ENCODE measurements at places on chromosomes 11 and 22.

GRCh38 chr22:24806663-24807001, 621 bp downstream of the SGSM1 start:
- no peak for DNase-seq

DNA sequence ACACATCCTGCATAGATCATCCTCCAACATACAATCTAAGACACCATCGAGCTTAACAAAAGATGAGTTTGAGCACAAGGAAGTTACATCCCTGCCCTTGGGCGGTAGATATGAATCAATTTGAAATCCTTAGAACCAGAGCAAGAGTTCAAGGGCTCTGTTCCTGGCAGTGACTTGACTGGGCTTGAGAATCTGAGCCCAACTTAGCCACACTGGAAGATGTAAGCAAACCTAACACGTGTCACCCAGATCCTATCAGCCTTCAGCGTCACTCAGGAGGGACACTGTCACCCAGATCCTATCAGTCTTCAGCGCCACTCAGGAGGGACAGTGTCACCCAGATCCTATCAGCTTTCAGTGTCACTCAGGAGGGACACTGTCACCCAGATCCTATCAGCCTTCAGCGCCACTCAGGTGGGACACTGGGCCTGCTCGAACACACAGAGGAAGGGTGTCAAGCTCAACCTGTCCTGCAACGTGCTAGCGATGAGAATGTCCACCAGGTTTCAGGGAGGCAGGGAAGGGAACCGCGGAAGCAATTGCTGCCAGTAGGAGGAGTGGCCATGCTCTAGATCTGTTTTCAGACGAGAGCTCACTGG, 32.8 kb upstream of the CTSD start:
- DNase-seq = no peak

- DNase-seq = no peak
These were observed 9.5 kb downstream of the FOLR3 start for GRCh38 chr11:72144807-72145565.

DNA sequence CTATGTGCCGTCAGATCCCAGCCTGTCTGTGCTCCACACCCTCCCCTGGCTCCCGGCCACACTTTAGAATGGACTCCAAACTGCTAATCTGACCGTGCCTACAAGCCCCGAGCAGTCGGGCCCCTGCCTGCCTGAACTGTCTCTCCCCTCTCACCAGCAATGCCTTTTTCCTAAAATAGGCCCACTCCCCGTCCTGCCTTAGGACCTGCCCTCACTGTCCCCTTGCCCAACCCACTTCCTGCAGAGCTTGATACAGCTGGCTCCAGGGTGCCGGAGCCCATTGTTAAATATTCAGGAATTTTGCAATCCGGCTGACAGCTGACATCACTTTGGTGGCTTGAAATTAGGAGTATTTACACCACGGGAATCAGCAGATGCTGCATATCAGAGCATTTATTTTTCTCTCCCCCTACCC, 21.4 kb downstream of the MN1 start:
- no peak for DNase-seq

GRCh38 chr22:48488611-48489511, 1338.8 kb downstream of the BRD1 start:
- no peak for DNase-seq

GRCh38 chr22:20750461-20751184, 23.3 kb upstream of the SERPIND1 start:
- no peak for DNase-seq

GRCh38 chr11:64564947-64565889, 25.8 kb upstream of the SLC22A12 start:
- DNase-seq = no peak

- no peak for DNase-seq
These were observed 672.5 kb downstream of the BRD1 start for GRCh38 chr22:49155039-49155769.

DNA sequence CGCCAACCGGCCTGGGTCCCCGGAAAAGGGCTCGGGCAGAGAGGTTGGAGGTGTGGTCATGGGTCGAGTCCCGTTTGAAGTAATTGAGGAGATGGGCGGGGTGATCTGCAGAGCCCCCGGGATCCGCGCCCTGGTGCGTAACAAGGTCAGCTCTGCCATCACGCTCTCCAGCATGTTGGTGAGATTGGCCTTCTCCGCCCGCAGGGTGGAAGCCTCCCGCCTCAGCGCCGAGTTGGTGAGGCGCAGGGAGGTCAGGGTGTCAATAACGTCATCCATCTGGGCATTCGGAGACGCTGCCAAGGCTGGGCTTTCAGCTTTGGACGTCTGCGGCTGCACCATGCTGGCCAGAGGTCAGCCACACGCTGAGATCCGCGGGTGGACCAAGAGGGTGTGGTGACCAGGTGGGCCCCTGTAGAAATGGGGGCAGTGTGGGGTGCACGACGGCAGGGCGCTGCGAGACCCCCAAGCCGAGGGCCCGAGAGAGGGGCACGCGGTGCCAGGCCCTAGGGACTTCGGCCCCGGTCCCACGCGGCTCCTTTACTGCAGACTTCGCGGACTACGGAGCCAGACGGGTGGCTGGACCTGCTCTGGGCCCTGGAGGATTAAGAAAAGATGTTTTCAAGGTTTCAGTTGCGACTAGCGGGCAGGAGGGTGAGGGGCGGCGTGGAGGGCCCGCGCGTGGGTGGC, 672 bp downstream of the RTL6 start:
- DNase-seq = no peak

- DNase-seq = no peak
These were observed 627.3 kb downstream of the METTL15 start for GRCh38 chr11:28735511-28735910.

DNA sequence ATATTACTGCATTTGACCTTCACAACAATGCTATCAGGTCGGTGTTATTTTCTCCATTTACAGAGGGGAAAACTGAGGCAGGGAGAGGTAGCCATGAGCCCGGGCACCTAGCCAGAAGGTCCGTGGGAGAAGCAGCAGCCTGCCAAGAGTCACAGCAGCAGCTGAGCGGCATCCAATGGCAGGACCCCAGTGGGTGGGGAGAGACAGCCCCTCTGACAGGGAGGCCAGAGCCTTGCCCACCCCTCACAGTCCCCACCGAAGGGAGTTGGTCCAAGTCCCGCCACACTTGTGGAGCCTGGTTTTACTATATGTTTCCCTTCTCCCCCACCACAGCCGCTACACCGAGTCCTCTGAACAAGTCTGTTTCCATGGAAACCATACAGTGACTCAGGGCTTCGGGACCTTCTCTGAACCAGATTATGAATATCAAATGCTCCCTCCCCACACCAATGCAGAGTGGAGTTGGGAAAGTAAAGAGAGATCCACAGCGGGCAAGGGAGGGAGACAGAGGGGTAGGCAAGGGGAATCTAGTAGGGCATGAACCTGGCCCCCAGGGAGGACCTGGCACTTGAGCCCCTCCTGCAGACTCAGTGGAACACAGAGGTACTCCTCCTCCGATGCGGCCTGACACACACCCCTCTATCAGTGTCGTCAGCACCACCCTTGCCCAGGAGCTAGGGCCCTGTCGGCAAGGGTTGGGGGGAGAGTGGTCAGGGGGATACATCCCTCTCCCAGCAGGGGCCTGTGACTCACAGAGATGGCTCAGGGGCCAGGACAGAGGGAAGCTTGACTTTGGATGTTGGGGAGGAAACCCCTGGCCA, 2.5 kb downstream of the CHST1 start:
- DNase-seq = no peak
